ENCODE measurements at places on chromosomes 4 and X.

- no peak for DNase-seq
Measured at GRCh38 chrX:129622757-129623301, 31.9 kb downstream of the APLN start.

DNA sequence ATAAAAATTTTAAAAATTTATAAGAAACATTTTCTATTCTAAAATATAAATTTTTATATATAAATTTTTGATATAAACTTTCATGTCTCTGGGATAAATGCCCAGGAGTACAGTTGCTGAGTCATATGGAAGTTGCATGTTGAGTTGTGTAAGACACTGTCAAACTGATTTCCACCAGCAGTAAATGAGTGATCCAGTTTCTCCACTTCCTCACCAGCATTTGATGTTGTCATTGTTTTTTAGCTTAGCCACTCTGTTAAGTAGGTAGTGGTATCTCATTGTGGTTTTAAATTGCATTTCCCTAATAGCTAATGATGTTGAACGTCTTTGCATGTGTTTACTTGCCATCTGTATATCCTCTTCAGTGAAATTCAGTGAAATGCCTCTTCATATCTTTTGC, 66.5 kb downstream of the MAMLD1 start:
- no peak for DNase-seq

GRCh38 chr4:75087865-75088264, 154.9 kb downstream of the PARM1 start:
- DNase-seq: no peak

DNA sequence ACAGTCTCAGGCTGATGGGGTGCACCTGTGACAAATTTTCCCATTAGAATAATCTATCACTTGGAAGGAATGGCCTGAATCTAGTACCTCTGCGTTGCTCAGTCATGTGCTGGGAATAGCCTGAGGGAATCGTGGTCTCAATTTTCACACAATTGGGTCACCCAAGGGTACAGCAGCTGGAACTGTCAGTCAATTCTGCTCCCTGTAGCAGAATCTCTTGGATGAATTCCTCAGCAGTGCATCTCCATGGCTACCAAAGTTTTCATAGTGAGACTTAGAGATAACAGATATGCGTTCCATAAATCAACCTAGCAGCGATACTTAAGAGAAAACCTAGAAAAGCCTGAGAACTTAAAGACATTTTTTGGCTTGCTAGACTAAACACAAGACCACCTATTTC, 288.7 kb upstream of the CTSO start:
- DNase-seq: no peak

DNA sequence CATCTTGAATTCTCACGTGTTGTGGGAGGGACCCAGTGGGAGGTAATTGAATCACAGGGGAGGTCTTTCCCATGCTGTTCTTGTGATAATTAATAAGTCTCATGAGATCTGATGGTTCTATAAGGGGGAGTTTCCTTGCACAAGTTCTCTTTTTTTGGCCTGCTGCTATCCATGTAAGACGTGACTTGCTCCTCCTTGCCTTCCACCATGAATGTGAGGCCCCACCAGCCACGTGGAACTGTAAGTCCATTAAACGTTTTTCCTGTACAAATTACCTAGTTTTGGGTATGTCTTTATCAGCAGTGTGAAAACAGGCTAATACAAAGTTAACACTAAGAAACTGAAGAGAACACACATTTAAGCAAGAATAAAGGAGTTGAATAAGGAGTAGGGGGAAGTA, 16.0 kb downstream of the TBCK start:
- no peak for DNase-seq

GRCh38 chr4:4808086-4808485, 51.4 kb upstream of the MSX1 start:
- DNase-seq: no peak

DNA sequence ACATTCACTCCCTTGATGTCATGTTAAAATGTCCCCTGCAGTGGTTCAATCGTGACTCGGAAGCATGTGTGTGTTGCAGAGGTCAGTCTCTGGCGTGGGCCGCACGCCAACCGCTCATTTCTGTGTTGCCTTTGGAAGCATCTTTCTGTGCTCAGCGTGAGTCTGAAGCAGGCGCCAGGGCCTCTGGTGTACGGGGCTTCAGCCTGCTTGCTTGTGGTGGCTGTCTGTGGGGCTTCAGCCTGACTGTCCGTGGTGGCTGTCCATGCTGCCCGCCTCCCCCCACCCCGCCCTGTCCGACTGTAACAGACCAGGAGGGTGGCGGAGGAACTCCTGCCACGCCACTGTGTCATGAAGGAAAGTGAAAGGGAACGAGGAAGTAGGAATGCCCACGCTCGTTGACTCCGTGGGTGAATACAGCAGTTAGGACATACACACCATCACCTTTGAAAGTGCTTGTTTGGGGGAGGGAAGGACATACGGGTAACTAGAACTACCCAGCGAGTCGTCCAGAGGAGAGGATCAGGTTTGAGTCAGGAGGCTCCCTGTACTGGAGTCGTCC, 14.7 kb upstream of the CLCN4 start:
- DNase-seq: no peak

- no peak for DNase-seq
Measured at GRCh38 chr4:6926681-6927478, 17.3 kb downstream of the TBC1D14 start.

GRCh38 chrX:39536211-39536610, 561.5 kb downstream of the BCOR start:
- DNase-seq: no peak

- no peak for DNase-seq
Measured at GRCh38 chr4:99815597-99816011, 1.0 kb upstream of the DAPP1 start.

GRCh38 chr4:138757432-138757831, 258.1 kb upstream of the NOCT start:
- no peak for DNase-seq

DNA sequence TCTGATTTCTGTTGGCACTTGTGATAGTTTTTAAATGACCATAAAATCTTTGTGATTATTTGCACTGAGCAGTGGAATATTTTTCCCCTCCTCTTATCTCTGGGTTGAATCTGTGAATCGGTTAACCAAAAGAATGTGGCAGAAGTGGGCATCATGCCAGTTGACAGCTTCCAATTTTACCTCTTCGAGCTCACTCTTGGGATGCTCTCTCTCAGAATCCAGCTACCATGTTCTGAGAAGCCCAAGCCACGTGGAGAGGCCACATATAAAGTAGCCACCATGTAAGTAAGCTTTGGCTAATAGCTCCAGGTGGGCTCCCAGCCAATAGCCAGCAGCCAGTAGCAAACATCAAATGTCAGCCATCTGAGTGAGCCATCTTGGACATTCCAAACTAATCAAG, 12.9 kb upstream of the WDR19 start:
- DNase-seq: no peak

GRCh38 chr4:89434364-89434988, 126.9 kb upstream of the GPRIN3 start:
- no peak for DNase-seq

DNA sequence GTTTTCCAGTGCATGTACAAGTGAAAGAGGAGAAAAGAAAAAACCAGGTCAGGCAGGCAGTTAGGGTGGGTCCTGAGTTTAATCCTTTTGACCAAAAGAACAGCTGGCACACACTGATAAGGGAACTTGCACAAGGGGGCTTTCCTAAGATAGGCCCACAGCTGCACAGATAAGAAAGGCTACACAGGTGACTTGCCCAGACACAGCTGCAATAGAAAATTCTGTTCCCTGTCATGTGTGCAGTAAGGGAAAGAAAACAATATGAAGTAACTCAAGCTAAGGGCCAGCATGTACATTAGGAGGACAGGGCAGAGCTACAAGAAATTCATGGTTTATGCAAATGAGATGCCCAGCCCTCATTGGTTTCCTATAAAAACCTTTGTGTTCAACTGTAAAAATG, 32.9 kb downstream of the LUZP4 start:
- DNase-seq: no peak

- DNase-seq: no peak
Measured at GRCh38 chr4:127533028-127533700, 99.6 kb upstream of the INTU start.

Data from activated T-cell treated with anti-CD3 and anti-CD28 coated beads for 48 hours (primary cell).